ENCODE measurements at places on chromosomes 1 and 21.

- peak; percentile 81 for DNase-seq
Observed at GRCh38 chr1:209435654-209436566, 147.6 kb upstream of the CAMK1G start.

DNA sequence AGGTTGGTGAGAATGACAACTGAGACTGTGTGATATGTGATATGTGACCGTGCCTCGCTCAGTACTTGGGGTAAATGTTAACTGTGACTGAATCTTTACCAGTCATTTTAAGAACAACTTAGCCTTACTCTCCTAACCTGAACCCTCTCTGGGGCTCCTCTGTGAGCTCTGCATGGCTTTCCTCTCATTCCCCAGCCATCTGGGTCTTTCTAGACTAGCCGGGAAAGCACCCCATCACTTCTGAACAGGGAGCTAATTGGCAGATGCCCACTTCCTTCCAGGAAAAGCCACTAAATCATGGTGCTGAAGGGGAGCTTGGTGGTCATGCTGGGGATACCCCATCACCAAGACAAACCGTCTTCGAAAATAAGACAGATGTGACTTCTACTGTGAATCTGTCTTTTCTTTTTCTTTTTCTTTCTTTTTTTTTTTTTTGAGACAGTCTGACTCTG lies 16.5 kb upstream of the FOXO6 start:
- DNase-seq = no peak

DNA sequence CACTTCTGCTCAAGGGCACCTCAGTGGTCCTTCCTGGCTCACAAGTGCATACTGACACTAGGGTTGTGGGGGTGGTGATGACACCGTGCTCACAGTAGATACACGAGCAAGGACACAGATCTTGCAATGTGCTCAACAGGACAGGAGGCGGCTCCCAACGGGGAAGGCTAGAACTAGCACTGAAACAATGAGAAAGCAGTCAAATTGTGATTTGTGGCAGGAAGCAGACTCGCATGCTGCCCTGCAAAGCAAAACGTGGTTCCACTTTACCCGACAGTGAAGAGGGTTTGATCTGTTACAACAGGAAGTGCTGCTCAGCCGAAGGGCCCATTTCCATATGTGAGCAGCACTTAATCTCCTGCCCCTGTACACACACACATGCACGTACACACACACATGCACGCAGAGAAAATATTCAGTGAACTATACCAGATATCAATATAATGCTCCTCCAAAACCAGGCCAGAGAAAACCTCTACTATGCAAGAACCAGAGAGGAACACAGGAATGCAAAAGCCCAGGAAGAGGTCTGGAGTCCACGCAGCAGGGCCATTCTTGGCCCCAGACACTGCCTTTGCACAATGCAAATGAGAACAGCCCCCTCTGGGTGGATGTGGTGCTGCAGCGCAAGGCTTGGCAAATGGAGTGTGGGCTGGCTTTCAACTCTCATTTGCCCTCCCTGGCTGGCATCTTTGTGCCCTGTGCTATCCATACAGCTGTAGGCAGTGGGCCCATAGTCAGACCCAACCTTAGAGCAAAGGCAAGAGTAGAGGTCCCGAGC lies 47.1 kb downstream of the KANK4 start:
- no peak for DNase-seq

- DNase-seq = no peak
Observed at GRCh38 chr1:41802532-41803501, 115.9 kb downstream of the HIVEP3 start.

DNA sequence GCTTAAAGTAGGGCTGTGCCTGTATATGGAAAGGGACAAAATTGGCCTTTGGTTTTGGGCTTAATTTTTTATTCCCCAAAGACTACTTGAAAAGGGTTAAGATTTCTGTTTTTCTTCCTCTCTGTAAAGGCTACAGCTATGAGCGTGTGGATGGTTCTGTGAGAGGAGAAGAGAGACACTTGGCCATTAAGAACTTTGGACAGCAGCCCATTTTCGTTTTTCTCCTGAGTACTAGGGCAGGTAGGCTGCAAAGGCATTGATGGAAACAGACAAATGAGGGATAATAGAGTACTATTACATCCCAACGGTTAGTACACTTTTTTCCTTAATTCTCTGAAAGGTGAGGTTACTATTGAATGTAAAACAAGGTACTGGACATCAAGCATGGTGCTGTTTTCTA lies 29.6 kb downstream of the CHD1L start:
- no peak for DNase-seq

- DNase-seq = no peak
Observed at GRCh38 chr1:111924786-111925185, 64.7 kb downstream of the KCND3 start.

- DNase-seq = no peak
Observed at GRCh38 chr1:65179148-65179547, 31.1 kb downstream of the AK4 start.

- no peak for DNase-seq
Observed at GRCh38 chr1:78536427-78536826, 45.7 kb downstream of the PTGFR start.

GRCh38 chr1:12161662-12162458 lies 4.9 kb upstream of the TNFRSF1B start:
- peak; percentile 94 for DNase-seq

GRCh38 chr1:50852889-50853288 lies 107.2 kb downstream of the FAF1 start:
- DNase-seq = no peak

DNA sequence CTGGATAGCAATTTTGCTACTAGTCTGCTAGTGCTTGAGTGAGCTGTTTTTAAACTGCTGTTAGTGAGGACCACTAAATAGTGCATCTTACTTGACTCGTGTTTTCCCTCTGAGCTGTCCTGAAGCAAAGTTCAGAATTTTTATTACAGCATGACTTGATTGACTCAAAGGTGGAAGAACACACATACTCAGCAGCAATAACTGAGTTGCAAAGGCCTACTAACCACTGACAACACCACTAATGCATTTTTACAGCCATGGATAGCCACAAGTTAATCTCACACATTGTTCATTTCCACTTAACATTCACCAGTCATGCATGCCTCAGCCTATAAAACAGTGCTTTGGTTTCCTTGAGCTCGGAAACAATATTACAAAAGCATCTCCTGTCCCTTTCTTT lies 148.7 kb downstream of the RUNX1 start:
- no peak for DNase-seq

GRCh38 chr1:17128361-17128760 lies 9.1 kb upstream of the PADI2 start:
- peak; percentile 96 for DNase-seq

DNA sequence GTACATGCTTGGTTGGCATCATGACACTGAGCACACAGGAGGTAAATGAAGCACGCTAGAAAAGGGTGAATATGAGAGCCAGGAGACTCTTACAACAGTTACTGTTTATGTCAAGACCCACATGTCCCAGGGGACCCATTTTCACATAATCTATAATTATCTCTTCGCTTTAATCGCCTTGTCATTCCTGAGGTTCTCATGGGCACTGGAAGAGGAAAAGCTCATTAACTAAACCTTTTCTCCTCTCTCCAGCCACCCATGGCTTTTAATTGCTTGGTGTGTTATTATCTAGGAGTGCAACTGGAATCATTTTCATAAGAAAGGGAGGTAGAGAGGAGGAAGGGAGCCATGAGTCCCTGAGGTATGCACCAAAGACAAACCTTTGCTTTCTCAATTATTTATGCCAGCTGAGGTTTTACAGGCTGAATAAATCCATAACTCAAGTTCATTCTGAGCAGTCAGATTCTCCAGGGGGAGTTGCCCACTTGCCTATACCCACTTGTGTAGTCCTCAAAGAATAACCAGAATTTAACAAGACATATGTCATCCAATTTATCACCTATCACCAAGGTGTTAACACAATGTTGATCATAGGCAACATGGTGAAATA lies 77.4 kb downstream of the ACBD6 start:
- no peak for DNase-seq
